ENCODE measurements at places on chromosomes 2 and 18.

- no peak for DNase-seq
Measured at GRCh38 chr18:210733-211132, 52.4 kb downstream of the USP14 start.

GRCh38 chr18:34357944-34358580, 133.3 kb upstream of the NOL4 start:
- DNase-seq, result no peak

DNA sequence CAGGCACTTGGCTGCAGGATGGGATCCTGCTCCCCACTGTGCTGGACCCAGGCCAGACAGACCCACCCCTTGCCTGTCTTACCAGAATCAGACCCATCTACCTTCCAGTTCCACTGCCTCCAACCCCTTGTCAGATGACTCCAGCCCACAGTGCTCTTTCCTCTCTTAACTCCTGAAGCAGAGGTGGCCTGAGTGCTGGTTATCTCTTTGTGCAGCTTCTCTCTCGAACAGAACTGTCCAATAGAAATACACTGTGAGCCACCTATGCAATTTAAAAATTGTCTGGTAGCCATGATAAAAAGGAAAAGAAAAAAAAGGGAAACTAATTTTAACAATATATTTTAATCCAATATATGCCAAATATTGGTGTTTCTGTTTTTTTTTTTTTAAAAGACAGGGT, 160.2 kb upstream of the SMAD2 start:
- DNase-seq, result no peak

GRCh38 chr2:30756051-30756719, 51.1 kb downstream of the CAPN13 start:
- no peak for DNase-seq

DNA sequence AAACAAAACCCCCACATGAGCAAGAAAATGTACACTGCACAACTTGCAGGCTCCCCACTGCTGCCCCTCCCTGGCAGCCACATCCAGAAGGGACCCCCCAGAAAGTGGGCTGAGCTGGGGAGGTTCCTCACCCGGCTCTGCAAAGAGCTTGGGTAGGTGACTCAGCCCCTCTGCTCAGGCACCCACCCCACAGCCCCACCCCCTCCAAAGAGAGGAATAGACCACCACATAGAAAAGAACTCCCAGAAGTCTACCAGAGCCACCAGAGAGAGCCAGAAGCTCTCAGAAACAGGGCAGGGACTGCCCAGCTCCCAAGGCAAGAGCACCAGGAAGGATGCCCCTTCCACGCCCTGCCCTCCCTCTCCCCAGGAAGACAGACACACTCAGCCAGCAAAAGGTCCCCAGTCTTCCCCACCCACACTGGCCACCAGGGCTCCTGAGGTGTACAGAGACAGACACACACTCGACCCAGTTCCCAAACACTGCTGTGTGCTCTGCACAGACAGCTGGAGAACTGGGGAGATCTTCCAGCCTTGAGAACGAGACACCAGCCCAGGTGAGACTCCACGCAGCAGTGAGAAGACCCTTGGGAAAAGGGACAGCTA, 28.2 kb downstream of the BIN1 start:
- no peak for DNase-seq

DNA sequence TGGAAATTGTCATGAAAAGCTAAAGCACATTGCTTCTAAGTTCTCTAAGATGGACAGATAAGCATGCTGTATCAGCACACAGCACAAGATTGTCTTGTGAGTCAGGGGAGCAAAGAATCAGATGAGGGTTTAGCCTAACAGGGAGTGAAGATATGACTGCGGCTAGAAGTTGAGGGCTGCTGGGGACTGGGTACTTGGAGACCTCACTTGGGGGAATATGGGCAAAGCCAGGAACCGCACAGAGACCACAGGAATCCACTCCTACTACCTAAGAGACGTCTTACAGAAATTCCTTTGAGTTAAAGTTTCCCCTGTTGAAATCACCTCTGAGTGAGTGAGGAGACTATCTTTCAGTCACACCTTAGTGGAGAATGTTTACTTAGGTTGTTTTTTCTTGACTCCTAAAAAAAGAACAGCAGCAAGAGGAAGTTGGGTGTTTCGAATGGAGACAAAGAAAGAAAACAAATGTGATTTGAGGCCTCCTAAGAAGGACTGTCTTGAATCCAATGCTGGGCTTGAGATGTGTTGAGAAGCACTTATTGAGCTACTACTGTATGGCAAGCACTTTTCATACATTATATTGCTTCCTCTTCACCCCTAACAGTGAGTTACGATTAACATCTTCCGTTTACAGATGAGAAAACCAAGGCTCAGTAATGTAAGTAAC, 100.7 kb downstream of the ANKRD44 start:
- DNase-seq, result no peak

Measured in stimulated activated CD4-positive, alpha-beta T cell treated with anti-CD3 and anti-CD28 coated beads, Interleukin-1b, Interleukin-23, amount 100 ng/mL, for 1 hour (primary cell).